ENCODE measurements at places on chromosomes 11 and 22.

DNA sequence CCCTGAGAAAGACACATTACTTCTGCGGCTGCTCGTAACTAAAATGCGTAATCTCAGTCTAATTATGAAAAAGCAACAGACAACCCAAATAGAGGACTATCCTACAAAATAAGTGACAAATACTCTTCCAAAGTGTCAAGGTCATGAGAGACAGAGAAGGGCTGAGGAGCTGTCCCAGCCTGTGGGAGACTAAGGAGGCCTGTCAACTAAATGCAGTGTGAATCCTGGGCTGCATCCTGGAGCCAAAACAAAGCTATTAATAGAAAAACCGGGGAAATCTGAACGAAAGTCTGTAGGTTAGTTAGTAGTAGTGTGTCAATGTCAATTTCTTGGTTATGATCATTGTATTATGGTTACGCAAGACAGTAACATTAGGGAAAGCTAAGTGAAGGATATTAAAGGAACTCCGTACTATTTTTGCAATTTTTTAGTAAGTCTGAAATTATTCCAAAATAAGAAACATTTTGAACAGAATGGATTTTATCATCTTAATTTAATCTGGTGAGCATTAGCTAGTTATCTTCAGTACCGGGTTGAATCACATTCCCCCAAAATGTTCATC lies 39.8 kb upstream of the SLC35C1 start:
- DNase-seq = no peak

DNA sequence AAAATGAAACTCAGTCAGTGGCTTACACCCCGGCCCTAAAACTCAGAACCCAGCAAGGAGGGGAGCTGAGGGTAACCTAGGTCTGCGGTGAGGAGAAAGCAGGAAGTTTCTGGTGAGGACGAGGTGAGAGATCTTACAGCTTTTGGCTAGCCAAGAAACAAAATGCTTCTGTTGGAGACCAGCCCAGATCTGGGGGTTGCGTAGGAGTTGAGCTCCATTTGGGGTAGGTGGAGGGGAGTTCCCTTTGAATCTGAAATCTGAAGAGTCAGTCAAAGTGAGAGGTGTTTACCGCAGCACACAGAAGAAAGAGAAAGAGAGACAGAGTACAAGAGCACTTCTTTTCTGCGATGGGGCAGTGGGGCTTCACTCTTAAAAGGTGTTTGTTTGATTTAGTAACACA lies 29.6 kb downstream of the EHF start:
- DNase-seq = peak; percentile 71

- no peak for DNase-seq
Observed at GRCh38 chr11:94694309-94695060, 73.7 kb upstream of the AMOTL1 start.

DNA sequence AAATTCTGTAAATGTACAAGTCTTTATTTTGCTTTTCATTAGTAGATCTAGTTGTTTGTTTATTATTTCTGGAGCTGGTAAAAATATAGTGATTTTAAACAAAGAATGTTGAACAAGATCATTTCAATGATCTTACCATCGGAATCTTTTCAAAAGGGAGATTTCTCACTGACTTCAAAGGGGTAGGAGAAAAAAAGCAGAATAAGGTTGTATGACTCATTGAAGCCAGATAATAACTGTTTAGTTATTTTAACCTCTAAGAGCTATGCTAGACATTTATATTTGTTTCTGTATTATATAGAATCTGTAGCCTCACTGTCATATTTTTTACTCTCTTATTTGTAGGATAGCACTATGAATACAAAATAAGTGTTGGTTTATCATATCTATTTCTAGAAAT lies 8.1 kb upstream of the PDE3B start:
- DNase-seq = no peak

- no peak for DNase-seq
Observed at GRCh38 chr11:106421676-106422292, 344.3 kb downstream of the AASDHPPT start.

- peak; percentile 59 for DNase-seq
Observed at GRCh38 chr11:6650980-6651379, 4.6 kb downstream of the DCHS1 start.

- DNase-seq = no peak
Observed at GRCh38 chr11:9617940-9618339, 44.5 kb downstream of the WEE1 start.

GRCh38 chr22:27489178-27489675 lies 312.3 kb downstream of the MN1 start:
- DNase-seq = no peak

DNA sequence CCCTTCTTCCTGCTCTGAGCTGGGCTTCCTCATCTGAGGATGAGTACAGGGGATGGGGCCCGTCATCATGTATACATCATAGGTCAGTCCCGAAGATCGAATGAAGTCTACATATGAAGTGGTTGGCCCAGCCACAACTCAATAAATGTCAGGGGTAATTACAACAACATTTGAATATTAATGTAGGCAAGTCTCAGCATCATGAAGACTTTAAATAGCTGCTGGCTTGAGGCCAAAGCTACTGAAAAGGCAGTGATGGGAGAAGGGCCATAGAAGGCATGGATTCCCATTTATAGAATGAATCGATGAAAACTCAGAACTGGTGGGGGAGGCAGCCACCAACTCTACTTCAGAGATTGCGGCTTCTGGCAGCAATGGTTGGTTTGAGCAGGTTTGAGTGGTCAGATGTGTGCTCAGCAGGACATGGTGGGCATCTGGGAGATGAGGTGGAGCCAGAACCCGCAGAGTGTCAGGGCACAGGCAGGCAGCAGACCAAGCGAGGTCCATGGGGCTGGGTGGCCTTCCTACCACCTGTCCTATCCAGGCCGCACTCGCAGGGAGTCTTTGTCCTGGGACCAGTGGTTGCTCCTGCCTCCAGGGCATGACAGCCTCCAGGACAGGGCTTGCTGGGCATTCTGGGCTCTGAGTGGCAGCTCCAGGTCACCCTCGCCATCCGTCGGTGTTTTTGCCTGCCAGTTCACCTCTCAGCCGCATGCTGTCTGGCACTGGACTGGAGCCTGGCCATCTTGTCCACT lies 919.1 kb downstream of the TBC1D22A start:
- DNase-seq = no peak

DNA sequence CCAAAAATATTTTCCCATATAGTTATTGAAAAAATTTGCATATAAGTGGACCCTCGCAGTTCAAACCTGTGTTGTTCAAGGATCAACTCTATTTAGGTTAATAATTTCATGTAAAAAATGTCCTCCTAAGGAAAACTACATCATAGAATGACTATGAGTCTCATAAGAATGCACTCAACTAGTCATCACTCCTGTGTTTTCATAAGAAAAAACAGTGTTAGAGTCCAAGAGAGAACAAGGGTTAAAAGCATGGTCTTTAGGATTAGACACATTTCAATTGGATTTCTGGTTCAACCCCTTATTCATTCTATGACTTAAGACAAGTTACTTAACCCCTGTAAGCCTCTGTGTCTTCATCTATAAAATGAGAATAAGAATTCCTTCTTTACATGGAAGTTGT lies 5.1 kb downstream of the PARVA start:
- DNase-seq = no peak

- DNase-seq = no peak
Observed at GRCh38 chr11:14124886-14125285, 162.4 kb downstream of the SPON1 start.

DNA sequence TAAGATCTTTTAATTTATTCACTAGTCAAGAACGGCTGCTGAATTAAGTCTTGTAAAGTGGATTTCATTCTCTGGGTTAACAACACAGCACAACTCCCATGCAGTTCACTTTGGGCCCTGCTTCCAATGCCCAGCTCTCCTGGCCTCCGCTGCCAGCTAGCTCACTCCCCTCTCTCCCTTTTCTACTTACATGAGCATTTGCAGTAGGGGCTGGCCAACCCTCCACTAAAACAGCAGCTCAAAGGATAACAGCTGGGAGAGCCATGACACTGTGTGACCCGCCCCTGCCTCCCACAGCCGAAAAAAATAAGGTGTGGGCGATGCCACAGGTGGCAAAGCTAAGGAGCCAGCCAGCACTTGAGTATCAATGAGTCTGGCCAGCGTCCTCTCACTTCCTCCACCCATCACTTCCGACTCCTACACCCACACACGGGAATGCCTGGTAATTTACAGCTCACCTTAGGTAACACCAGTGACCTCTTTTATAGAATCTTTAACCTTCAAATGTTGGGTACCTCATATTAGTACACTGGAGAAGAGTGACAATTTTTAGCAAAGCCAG lies 56.8 kb downstream of the DGCR2 start:
- DNase-seq = no peak

DNA sequence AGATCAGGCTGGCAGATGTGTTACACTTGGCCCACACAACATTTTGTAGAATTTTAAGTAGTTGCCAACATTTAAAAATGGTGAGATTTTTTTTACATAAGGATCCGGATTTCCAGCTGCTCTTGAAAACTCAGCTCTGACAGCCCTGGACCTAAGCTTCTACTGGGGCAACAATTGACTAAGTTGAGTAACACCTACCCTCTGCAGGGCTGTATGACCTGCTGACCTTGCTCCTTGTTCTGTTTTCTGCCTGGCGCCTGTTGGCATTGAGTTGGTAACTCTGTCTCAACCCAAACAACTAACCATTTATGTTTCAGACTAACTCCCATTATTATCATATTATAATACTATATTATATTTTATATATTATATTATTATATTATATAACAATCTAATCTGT lies 21.1 kb upstream of the LRRC55 start:
- DNase-seq = no peak

- no peak for DNase-seq
Observed at GRCh38 chr11:106158406-106158805, 80.9 kb downstream of the AASDHPPT start.

DNA sequence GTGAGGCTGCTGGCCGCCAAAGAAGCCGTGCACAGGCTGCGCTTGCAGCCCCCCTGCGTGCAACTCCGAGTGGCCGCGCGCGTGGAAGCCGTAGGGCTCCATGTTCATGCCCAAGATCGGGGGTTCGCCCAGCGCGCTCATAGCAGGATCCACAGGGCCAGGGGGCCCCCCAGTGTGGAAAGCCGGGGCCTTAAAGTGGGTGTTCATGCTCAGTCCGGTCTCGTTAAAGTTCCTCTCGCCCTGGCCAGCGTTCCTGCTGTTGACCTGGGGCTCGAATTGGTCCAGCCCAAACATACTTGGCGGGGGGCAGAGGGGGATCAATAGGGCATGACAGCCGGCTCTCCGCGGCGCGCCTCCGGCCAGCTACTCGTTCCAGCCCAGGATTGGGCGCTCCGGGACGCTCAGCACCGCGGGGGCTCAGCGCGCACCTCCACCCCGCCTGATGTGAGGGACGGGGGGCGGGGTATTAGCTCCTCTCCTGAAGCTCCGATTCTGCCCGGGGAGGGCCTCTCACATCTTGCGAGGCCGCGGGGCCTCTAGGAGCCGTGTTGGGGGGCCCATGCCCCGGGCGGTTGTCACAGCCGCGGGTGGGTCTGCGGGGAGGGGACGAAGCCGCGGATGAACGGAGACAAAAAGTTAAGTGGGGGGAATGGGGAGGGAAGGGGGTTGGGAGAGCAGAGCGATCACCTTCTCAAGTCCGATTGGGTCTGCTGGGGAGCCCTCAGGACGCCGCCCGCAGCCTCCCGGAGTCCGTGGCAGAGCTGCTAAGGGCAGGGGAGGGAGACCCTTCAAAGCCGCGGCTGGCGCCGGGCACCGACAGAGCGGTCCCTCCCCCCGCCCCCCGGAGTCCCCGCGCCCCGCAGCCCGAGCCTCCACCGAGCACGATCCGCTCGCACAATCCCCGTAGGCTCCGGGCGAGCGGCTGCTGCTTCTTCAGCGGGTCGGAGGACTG lies 1.0 kb downstream of the MN1 start:
- no peak for DNase-seq

GRCh38 chr11:83727251-83727650 lies 441.1 kb upstream of the CCDC90B start:
- DNase-seq = no peak

GRCh38 chr11:116278076-116278475 lies 494.7 kb downstream of the BUD13 start:
- no peak for DNase-seq

- no peak for DNase-seq
Observed at GRCh38 chr22:24685531-24686190, 82.7 kb downstream of the GGT1 start.

DNA sequence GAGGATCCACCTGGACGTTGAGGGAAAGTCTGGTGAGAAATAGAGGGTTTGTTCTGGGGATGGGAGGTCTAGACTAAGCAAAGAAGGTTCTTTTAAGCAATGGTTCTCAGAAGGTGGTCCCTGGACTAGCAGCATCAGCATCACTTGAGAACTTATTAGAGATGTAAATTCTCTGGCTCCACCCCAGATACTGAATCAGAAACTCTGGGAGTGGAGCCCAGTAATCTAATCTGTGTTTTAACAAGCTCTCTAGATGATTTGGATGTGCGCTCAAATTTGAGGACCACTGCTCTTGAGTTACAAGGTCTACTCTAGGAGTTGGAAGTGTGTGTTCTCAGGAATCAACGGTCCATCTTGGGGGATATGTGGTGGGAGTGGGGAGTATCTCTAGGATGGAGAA lies 3.3 kb upstream of the ABCG4 start:
- DNase-seq = no peak

DNA sequence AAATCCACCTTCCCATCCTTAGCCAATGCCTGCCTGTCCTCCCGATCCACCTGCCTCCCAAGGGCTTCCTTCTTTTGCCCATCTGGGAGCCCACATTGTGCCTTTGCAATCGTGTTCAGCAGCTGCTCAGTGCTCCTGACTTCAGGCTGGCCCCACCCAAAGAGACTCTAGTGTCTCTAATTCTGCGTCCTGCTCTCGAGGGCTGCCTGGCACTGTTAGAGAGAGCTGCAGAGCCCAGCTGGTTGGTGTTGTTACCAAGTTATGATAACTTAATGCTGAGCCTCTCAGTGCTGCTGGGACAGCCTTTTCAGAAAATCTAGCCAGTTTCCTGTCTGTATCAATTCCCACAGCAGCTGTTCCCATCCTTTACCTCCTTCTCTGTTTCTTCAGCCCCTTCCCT lies 69.1 kb downstream of the MICAL2 start:
- no peak for DNase-seq

DNA sequence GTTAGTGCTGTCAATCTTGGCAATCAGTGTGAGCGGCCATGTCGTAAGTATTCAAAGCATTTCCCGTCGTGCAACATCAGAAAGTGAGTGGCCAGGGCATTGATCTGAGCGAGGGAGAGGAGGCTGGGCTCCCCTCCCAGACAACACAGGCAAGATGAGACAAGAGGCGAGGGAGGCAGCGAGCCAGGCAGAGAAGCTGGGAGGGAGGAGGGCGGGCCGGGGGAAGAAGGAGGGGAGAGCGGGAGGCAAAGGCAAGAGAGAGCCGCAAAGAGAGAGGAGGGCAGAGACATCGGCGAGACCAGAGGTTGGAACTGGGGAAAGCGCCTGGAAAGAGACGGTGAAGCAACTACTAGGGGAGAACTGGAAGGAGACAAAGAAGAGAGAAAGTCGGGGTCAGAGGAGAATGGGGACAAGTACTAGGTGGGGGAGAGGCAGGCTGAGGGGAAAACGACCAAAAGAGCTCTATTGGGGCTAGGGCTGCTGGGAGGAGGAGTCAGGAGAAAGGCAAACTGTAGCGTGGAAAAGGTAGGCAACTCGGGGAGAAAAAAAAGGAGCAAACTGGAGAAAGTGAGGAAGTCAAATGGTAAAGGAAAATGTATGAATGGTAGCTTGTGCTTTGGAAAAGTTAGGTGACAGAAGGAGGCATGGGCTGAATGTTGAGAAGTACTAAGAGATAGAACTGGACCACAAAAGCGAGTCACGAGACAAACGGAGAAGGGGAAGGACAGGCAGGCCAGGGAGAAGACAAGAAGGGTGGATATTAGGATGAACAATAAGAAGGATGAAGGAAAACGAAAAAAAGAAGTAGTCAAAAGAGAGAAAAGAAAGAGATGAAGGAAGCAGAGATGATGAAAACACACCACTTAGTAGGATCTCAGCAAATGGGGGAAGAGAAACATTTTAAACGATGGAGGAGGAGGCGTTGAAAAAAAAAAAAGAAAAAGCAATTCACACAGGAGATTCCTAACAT lies 130.5 kb upstream of the C11orf58 start:
- no peak for DNase-seq

Data from activated CD8-positive, alpha-beta memory T cell treated with anti-CD3 and anti-CD28 coated beads, Interleukin-2, amount 50 U/mL, for 4 hours (primary cell).